NCI-H524 treated with DMSO at 0.1 percent for 48 hours (cell line): ENCODE measurements at places on chromosomes 2 and 18.

GRCh38 chr2:120952318-120952717 lies 216.7 kb downstream of the GLI2 start:
- no peak for DNase-seq

GRCh38 chr2:216695401-216695821 lies at the start of gene IGFBP5:
TSS of gene IGFBP5 (minus strand) at chr2:216695549. CDS start at chr2:216694775, 774 bp downstream.
- DNase-seq: peak; percentile 63

DNA sequence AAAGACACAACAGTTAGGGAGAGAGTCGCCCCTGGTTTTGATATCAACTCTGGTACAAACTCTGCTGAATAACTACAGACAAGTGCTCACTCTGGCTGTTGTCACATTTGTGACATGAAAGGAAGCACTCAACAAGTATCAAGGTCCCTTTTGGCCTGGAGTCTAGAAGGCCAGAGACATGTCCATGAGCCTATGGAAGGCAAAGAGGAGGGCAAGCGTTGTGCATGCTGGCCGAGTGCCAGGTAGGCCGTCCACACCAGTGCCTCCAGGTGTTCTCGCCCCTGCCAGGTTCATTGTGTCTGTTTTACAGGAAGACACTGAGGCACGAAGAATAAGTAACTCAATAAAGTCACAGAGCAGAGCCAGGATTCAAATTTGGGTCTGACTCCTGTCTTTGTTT lies 21.1 kb downstream of the ILKAP start:
- DNase-seq: no peak

- no peak for DNase-seq
These were observed 73.1 kb upstream of the BZW1 start for GRCh38 chr2:200738590-200738989.

DNA sequence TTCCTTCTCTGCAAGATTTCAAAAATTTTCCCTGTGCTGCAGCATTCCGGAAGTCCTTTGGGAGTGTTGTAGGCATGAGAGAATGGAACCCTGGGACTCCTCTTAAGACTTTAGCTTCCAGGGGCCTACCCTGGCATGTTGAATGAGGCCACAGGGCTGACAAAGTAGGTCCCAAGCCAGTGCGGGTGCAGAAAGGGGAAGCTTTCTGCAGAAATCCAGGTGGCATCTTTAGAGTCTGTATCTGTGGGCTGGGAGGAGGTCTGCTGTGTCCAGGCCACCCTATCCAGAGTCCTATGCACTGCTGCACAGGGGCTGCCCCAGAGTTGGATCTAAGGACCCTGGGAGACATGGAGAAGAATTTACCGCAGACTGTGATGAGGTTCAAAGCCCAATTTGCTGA lies 1.9 kb upstream of the SIX2 start:
- no peak for DNase-seq

DNA sequence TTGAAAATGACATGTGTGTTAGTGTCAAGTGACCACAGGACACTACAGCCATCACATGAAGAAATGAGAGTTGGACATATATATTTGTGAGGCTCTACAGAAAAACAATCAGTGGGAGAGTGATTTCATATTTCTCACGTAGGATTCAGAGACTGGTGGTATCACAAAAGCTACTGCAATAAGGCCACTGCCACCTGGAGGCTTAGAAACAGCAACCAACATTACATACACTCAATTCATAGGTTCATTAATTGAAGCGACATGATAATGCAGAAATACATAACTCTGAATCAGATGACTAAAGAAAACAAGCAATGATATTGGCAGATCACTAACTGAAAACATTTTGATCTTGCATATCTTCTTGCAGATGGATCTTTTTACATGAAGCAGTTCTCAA lies 248.1 kb upstream of the KLHL14 start:
- no peak for DNase-seq

GRCh38 chr2:150168595-150169236 lies 318.8 kb downstream of the RND3 start:
- DNase-seq: no peak

- DNase-seq: no peak
These were observed 82.3 kb downstream of the POLR1A start for GRCh38 chr2:86023366-86023712.

GRCh38 chr2:138444411-138444810 lies 57.2 kb upstream of the SPOPL start:
- DNase-seq: peak; percentile 62

DNA sequence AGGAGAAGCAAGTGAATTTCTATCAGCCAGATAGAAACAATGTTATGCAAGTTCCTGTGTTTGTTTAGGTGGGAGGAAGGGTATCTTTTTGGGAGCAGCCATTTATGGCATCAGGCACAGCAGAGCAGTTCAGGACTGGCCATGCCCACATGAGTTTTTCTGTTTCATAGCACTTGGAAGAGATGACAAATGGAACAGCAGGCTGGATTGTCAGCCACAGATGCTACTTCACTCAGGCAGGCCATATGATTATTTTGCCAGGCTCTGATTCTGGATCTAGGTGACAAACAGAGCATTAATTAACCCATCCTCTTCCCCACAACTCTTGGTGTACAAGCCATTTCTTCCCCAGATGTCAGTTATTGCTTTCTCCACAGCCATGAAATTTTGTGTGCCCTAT lies 63.8 kb downstream of the GALNT13 start:
- DNase-seq: no peak

- no peak for DNase-seq
These were observed 270.7 kb upstream of the KLHL29 start for GRCh38 chr2:23114299-23114698.

- DNase-seq: no peak
These were observed 146.3 kb upstream of the LMAN1 start for GRCh38 chr18:59505356-59505755.

DNA sequence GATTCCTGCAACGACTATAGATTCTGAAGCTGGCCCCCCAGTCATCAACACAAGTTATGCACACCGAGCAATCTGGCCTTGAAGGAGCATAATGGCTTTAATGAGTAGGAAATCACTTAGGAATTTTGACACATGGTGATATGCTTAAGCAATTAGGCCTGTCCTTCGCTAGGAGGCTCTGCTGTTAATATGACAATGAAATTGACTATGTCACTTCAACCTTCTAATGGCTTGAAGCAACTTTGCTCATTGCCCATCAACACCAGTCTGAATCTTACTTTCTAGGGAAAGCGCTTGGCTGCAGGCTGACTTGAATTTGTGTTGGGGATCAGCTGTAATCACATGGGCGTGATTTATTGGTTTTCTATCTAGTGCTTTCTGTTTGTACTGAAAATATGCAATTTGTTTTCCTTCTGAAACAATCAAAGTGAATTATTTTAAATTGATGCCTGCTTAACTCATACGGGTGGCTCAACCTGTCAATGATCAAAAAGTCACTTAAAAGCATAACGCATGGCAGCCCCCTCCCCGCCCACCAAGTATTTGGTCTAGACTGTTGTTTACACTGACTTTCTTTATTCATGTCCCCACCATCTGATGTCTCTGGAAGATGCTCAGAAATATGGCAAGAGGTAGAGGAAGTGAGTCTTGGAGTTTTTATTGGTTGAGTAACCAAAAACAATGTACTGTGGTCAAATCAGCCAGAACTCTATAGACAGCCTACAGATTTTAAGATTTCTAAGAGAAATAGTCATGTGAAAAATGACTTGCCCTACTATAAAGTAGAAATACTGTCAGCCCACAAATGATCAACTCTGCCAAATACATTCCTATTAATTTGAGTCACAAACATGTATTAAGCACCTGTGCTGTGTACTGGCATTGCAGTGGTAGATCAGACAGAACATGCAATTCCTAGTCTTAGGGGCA lies 344.9 kb downstream of the RBM43 start:
- DNase-seq: no peak

DNA sequence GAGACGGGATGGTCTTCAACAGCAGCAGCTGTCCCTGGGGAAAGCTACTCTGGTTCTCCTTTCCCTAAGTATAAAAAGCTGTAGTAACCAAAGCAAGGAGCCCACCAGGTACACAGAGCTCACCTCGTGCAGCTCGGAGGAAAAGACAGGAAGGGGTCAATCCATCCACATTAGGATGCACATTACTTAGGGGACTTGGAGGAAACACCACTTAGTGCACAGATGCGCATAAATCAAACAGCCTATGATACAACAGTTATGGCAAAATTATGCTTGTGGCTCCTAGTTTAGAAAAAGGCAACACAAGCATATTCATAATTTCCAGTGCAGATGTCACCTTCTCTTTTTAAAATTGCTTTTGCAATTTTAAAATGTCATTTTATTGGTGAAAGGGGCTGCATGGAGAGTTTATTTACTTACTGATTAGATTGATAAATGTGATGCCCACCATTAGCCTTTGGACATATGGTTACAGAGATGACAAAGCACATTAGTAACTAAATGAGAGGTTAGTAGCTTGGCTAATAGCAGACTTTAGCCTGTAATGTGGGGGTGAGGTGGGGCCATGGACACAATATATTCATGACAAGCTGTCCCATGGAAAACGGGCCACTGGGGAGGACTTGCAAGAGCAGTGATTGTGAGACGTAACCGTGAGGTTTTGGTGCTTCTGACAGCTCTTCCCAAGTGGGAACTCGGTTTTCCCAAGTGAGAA lies 199.8 kb downstream of the MYT1L start:
- DNase-seq: no peak

DNA sequence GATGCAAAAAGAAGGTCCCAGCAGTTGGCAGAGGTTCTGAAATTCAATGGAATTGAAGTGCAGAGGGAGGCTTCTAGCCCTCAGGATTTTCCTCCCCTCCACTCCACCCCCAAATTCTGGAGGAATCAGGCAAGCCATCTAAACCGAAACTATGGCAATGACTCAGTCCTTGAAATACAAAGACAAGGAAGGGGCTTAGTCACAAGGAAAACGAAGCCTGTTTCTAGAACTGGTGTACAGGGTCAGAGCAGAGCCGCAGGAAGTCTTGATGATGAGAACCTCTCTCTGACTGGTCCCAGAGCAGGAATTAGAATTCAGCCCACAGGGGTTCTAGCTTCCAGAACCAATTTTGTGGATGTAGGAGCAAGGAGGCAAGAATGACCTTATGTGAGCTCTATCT lies 111.7 kb upstream of the SCN1A start:
- DNase-seq: no peak

- no peak for DNase-seq
These were observed 519.9 kb downstream of the RNF144A start for GRCh38 chr2:7437141-7437540.

DNA sequence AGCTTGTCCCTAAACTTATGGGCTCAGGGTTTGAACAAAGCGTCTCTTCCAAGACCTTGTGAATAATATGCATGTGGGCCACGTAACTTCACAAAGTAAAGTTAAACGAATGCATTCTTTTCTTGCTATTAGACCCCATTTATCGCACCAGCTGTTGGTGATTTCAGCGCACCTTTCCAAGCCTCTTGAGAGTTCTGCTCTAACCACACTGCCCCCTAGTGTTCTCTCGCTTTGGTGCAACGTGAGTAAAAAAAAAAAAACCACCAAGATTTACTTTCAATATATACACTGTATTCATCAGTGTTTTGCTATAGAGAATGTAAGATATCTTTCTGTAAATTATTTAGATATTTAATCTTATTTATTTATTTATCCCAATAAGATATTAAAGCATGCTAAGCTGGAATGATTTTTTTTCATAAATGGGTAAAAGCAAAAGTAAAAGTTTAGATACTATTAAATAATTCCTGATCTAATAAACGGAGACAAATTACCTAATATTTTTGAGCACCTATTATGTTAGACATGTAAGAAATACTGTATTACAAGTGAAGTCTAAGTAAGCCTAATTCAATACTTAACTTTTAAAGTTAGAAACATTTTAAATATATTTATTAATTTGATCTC lies 459.5 kb downstream of the DLGAP1 start:
- no peak for DNase-seq

DNA sequence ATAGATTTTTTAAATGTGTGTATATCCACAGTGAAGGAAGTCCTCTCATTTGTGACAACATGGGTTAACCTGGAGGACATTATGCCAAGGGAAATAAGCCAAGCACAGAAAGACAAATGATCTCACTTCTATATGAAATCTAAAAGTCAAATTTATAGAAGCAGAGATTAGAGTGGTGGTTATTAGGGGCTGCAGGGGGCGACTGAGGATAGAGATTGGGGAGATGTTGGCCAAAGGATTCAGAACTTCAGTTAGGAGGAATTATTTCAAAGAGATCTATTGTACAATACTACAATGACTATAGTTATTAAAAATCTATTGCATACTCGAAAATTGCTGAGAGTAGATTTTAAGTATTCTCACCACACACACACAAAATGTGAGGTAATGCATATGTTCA lies 252.4 kb upstream of the SLC39A10 start:
- DNase-seq: no peak

- no peak for DNase-seq
These were observed 21.5 kb downstream of the MPPE1 start for GRCh38 chr18:11886577-11887110.

DNA sequence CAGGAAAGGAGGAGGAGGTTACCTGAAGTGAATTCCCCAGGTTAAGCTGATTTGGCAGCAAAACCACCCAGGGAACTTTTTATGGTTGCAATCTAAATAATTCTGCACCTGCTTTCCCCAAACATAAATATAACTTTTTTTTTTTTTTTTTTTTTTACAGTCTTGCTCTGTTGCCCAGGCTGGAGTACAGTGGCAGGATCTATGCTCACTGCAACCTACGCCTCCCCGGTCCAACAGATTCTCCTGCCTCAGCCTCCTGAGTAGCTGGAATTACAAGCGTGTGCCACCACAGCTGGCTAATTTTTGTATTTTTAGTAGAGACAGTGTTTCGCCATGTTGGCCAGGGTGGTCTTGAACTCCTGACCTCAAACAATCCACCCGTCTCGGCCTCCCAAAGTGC lies 16.1 kb upstream of the PPP1CB start:
- DNase-seq: no peak

GRCh38 chr18:48915626-48916425 lies 34.9 kb downstream of the SMAD7 start:
- no peak for DNase-seq

DNA sequence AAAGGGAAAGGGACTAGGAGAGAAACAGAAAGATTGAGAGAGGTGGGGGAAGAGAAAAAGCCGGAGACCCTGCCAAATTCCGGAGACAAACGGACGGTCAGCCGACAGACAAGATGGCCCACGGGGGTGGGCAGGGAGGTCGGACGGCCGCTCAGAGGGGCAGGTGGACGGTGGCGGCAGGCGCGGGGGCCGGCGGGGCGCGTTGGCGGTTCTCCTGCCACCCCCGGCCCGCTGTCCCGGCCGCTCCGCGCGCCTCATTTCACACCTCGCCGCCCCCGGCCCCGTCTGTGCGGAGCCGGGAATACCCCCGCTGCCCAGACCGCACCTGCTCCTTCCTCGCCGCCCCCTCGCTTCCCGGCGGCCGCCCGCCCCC lies 935 bp downstream of the SLC30A3 start:
- DNase-seq: no peak
